HEK293T (cell line): ENCODE measurements at places on chromosomes 13 and 19.

DNA sequence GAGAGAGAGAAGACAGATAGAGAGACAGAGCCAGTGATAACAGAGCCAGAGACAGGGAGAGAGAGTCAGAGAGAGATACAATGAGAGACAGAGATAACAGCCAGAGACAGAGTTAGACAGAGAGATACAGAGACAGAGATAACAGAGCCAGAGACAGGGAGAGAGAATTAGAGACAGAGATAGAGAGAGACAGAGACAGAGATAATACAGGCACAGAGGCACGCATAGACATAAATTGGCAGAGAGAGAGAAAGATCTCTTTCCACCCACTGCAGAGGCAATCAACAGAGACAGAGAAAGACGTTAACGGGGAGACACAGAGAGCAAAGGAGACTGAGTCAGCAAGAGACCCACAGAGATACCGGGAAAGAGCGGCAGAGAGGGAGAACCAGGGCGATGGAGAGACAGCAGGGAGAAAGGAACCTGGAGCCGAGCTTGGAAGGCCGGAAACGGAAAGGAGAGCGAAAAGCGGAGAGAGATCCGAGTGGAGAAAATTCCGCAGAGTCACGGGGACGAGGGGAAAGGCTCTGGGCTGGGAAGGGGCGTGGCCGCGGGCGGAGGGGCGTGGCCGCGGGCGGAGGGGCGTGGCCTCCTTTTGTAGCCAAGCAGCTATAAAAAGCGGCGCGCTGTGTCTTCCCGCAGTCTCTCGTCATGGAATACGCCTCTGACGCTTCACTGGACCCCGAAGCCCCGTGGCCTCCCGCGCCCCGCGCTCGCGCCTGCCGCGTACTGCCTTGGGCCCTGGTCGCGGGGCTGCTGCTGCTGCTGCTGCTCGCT, at the start of gene TNFSF9:
TNFSF9 (plus strand) TSS at position 641 of the 777 bp plus-strand sequence; CDS start at position 652, 11 bp downstream.
- peak; percentile 89 for DNase-seq

DNA sequence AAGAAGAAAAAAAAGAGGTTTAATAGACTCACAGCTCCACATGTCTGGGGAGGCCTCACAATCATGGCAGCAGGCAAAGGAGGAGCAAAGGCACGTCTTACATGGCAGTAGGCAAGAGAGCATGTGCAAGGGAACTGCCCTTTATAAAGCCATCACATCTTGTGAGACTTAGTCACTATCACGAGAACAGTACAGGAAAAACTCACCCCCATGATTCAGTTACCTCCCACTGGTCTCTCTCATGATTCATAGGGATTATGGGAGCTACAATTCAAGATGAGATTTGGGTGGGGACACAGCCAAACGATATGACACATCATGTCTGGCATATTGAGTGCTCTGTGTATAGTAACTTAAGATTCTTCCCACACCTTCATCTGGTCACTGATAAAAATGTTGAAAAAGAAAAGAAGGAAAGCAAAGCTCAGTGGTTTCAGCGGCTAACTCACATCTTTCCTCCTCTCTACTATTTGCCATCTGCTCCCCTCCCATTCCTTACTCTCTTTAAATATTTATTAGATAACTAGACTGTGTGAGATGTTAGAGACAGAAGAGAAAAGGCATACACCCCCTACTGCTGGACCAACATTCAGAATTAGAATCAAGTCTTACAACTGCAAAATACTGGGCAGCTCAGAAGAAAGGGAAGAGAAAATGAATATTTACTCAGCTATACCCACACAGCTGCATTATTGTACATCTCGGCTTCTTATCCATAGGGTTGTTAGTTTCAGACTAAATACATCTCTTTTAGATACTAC, 60.1 kb upstream of the AKAP11 start:
- DNase-seq, result no peak

GRCh38 chr13:112889351-112890290, 79.4 kb upstream of the MCF2L start:
- DNase-seq, result no peak

GRCh38 chr13:54633456-54633855, 1604.8 kb downstream of the OLFM4 start:
- no peak for DNase-seq

DNA sequence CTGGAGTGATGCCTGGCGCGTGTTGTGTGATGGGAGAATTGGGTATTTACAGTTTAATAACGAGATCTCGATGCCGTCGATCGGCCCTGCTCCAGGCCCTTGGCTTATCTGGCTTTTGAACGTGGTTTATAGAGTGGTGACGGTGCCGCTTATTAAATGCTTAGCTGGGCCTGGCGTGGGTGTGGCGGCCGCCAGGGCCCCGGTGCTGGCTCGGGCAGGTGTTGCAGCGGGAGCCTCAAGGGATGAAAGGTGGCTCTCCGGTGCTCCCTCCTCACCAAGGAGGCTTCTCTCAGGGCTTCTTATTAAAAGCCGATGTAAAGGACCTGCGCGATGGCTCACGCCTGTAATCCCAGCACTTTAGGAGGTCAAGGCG, 173.8 kb downstream of the KDM4B start:
- no peak for DNase-seq

DNA sequence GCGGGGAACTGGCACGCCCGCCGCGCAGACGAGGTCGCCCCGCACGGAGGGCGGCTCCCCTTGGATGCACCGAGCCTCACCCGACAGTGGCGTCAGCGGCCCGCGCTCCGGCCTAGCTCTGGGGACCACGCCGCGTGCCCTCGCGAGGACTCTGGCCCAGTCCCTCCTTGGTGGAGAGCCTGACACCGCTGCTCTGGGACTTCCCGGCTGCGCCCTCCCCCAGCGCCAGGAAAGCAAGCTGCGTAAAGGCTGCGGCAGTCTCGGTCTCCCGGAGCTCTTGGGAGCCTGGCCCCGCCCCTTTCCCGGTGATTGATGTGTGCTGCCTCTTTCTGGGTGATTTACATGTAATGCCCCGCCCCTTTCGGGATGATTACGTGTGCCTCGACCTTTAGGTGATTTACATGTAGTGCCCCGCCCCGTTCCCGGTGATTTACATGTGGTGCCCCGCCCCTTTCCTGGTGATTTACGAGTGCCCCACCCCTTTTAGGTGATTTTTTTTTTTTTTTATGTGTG, at the start of gene LENG9:
LENG9 (minus strand) TSS at position 248 of the 513 bp plus-strand sequence. CDS start 252 bp downstream, outside the sequence.
- peak; percentile 91 for DNase-seq

DNA sequence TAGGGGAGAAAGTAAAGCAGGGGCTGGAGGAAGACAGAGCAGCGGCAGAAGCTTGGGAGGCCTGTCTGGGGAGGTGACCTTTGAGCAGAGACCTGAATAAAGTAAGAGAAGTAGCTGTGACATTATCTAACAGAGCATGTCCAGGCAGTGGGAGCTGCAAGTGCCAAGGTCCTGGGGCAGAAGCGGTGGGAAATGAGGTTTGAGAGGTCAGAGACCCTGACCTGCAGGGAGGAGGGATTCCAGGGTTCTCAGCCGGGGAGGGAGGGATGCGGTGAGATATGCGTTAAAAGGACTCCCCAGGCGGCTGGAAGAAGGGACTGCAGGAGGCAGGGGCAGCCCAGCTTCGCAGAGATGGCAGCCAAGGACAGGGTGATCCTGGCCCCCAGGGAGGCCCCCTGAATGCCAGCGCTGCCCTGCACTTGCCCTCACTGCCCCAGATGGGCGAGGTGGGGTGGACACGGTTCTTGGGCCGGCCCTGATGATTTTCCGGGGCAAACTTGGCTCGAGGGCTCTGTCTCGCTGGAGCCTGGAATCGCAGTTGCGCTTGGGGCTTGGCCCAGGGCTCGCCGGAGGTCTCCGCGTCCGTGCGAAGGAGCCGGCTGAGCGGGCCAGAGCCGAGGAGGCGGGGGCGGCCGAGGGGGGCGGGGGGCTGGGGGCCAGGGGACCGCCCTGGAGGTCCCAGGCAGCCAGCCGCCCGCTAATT, 3.2 kb downstream of the CRLF1 start:
- peak; percentile 44 for DNase-seq

DNA sequence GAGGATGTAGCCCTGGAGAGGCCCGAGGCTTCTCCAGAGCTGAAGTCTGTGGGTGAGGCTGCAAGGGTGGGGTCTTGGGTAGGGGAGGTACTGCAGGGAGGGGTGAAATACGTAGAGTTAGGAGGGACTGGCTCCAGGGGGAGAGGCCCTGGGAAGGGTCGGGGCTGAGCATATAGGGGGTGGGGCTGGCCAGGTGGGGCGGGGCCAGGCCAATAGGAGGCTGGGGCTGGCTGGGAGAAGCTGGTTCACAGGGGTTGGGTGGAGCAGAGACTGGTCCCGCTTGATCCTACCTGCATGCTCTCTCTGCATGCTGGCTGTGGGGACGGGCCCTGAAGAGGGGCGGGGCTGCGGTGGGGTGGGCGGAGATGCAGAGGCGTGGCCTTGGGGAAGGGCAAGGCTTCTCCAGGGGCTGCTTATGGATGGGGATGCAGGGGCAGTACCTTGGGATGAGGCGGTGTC, 51.9 kb downstream of the CELF5 start:
- peak; percentile 72 for DNase-seq

DNA sequence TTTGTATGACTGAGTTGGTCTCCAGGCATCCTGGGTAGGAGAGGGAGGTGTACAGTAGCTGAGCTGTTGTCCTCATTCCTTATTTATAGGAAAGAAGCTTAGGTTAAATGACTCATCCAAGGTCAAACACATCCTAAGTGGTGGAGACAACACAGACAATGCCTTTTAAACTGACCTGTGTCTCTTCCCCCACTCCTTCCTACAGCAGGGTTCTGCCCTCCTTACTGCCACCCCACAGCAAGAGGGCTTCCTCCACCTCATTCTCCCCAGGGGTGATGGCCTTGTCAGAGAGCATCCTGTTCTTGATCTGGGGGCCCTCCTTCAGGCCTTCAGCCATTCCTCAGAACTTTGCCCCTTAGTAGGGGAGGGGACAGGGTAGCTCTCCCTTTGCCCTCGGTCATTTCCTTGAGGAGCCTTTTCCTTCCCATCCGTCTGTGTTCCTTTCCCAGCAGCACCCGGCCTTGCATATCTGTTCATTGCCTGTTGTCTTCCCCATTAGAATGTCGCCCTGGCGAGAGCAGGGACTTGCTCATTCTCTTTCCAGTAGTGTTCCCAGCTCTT, 48.2 kb upstream of the GPI start:
- no peak for DNase-seq

- DNase-seq, result peak; percentile 95
Measured at GRCh38 chr19:49590071-49590970, 661 bp upstream of the PRR12 start.

- DNase-seq, result no peak
Measured at GRCh38 chr19:39831679-39832078, 2.3 kb downstream of the DYRK1B start.

DNA sequence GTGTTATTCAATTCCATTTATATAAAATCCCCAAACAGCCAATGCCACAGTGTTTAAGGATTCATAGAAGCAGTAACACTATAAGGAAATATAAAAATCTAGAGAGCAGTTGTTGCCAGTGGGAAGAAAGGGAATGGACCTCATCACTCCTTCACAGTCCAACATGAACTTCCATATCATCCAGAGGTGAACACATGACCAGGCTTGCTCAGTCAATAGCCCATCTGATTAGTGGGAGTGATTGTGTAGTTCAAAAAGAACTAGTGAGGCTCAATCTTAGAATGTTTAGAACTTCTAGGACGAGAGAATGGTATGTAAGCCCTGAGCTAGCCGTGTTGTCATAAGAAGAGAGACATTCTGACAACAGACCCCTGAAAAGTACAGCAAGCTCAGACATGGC, 314.1 kb downstream of the LIG4 start:
- no peak for DNase-seq

GRCh38 chr19:10653482-10653731, 739 bp upstream of the ILF3 start:
- no peak for DNase-seq

GRCh38 chr13:97515643-97516042, 81.7 kb downstream of the RAP2A start:
- DNase-seq, result no peak

DNA sequence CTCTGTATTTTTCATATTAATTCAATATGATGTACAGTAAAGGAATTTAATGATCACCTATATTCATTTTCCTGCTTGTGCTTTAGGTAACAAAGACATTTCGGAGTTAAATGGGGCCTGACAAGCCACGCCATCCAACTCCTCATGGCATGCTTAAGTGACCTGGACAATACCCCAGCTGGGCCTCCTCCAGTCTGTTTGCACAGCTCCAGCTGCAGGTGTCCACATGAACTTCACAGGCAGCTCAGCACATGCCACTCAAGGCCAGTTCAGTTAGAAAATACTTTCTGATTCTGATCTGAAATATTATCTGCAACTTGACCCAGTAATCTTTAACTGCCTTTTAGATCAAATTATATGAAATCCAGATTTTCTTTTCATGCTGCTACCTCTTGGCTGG, 89.6 kb upstream of the SLC15A1 start:
- DNase-seq, result no peak

DNA sequence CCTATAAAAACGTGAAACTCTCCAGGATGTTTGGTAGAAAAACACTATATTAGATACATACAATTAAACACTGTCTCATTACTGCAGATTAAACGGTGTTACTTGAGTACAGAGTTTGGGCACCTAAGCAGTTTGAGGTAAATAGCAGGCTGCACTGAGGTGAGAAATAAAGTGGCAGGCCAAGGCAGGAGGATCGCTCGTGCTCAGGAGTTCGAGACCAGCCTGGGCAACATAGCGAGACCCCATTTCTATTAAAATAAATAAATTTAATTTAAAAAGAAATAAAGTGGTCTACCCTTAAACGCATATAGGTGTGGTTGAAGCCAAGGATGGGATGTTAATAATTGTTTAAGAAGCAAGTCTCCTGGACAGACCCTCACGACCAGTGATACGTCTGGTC, 1.2 kb downstream of the PSPC1 start:
- no peak for DNase-seq

- DNase-seq, result no peak
Measured at GRCh38 chr13:23081901-23082300, 98.9 kb upstream of the SGCG start.

DNA sequence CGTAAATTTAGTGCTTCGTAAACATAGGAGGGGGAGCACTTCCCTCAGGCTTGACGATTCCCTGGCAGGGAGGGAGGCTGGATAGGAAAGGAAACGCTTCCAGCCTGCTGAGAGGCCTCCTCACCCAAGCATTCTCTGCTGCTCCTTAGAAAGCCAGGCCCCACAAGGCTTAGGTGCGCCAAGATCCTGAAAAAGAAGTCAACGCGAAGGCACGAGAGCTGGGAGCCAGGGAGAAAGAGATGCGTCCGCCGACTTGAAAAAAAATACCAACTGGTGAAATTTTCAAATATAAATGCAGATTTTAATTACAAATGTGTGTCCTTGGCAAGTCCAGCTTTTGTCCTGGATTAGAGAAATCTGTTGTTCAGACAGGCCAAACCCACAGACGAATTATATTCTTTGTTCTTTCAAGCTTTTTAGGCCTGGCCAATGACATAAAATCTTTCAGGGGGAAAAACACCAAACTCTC, 64.0 kb downstream of the ALOX5AP start:
- DNase-seq, result no peak

GRCh38 chr19:29714953-29715700, at the start of gene C19orf12:
Gene C19orf12, minus strand, starts transcription at chr19:29715261. Its CDS starts 6,848 bp downstream, at chr19:29708413.
- peak; percentile 79 for DNase-seq

GRCh38 chr19:19591133-19591825, 27.2 kb downstream of the PBX4 start:
- DNase-seq, result no peak

- no peak for DNase-seq
Measured at GRCh38 chr19:53826876-53827275, 2.8 kb upstream of the NLRP12 start.

- DNase-seq, result no peak
Measured at GRCh38 chr19:45040059-45040771, 1.4 kb downstream of the CLASRP start.
